ENCODE measurements at places on chromosomes 1 and 21.
A peak's percentile ranks its signal among the peaks of the same experiment; 100 is the strongest.

DNA sequence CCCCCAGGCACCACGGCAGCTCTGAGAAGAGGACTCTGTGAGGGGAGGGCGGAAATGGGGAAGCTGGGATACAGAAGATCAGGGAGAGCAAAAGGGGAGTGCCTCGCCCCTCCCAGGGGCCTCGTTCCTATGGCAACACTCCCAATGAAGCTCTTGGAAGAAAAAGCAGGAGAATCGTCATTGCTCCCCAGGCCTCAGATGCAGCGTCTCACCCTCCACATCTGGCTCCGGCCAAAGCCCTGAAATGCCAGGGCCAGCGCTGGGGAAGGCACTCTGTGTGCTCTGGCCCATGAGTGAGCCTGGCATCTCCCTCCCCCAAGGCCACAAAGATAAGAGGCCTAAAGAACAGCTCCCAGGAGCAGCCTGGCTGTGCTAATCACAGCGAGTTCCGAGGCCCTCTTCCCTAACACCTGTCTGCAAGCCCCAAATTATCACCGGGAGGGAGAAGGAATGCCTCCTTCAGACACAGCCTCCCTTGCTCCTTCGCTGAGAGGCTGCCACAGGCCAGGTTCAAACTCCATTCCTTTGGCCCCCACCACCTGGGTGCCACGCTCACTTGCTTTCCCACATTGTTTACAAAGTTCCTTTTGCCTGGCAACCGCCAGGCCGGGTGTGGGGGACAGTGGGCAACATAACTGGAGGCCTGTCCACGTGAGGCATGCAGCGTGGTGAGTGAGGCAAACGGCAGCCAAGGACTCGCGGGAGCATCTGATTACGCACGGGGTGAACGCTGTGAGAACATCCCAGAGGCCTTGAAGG is 27.8 kb downstream of the ECE1 start:
- DNase-seq, result no peak

- no peak for DNase-seq
Observed at GRCh38 chr1:41318135-41318534, 43.1 kb upstream of the FOXO6 start.

DNA sequence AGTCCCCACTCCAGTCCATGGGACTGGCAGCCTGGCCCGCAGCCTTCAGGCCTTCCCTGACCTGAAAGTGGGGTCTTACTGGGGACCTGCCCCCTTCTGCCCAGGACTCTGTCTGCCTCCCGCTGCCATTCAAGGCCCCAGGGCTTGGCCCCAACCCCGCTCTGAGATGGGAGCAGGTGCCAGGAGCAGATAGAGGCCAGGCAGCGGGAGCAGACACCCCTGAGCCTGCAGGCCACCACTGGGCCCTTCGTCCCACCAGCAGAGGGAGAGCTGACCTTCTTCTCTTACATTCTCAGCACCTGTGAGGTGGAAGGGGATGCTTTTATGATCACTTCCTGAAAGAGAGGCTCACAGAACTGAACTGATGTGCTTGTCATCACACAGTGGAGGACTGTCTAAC is 62.2 kb upstream of the TINAGL1 start:
- DNase-seq, result no peak

DNA sequence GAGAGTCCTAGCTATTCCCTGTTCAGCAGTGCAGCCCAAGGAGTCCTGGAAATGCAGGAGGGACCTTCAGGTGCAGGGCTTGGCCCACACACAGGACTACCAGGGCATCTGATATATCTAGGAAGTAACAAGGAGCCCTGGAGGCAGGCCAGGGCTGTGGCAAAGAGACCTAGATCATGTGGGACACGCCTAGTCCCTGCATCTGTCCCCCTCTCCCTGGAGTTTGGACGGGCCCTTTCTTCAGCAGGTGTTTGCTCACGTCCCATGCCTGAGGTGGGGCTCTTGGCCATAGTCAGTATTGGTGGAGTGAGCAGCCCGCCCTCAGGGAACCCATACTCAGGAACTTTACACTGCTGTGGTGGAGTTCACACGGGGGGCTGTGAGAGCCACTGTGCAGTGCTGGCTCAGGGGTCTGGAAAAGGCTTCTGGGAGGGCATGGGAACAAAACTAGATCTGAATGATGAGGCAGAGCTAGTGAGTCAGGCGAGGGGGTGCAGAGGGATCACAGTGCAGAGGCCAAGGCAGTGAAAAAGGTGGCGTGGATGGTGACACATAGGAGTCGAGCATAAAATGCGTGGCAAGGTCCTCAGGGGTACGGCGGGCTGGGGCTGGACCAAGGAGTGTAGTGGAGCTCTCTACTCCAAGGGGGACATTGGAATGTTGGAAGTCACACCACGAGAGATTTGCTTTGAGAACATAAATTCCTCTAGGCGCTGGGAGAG is 25.6 kb downstream of the TMEM53 start:
- no peak for DNase-seq

DNA sequence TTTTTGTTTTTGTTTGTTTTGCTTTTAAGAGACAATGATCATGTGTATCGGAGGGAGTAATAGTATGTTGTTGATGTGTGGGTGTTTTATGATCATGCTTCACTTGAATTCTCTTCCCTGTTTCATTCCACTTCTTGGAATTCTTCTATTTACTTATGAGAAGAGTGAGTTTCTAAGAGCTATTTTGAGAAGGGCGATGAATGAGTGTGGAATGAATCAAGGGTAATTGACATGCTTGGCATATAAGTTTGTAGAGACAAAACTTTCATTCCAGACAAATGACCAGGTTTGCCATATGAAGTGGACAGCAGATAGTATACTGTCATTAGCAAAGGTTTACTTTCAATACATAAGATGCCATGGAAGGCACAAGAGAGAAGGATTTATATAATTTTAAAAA is 42.3 kb upstream of the PDC start:
- DNase-seq, result no peak

- no peak for DNase-seq
Observed at GRCh38 chr1:11461531-11462137, 17.3 kb upstream of the DISP3 start.

GRCh38 chr1:16237343-16237830 is 404 bp upstream of the CPLANE2 start:
- DNase-seq, result no peak

DNA sequence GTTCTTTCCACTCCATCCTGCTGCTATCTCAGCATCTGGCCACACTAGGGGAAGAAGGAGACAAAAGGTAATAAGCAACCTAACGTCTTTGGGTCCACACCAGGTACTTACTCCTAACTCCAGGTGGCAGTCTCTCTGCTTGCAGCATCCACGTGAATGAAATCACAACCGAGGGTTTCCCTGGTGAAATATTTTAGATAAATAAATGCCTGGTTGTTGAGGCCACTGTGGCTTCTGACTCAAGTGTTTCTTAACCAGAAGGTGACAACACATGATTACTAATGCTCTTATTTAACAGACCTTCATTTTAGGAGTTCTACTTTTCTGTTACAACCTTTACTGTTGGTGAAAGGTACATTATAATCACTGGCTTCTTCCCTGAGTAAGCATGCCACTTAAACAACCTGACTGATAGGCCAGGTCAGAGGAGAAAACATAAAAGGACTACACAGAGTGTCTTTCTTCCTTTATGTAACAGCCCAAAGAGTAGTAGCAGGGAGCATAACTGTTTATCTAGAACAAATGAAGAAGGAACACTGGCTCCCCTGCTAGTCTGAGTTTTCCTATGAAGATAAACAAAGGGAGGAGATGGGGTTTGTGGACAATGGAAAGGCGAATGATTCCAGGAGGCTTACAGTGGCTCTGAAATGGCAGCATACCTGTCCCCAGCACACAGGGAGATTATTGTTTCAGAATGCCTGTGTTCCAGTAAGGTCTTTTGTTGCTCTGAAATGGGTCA is 59.9 kb downstream of the SYT6 start:
- no peak for DNase-seq

DNA sequence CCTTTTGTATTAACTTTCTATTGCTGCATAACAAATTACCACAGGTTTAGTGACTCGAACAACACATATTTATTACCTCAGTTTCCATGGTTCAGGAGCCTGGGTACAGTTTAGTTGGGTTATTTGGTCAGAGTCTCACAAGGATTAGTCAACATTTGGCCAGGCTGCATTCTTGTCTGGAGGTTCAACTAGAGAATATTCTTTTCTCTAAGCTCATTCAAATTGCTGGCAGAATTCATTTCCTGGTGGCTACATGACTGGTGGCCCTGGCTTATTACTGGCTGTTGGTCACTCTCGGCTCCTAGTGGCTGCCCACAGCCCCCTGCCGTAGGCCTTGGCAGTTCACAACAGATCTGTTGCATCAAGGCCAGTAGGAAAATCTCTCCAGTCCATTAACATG is 81.1 kb upstream of the ADAR start:
- no peak for DNase-seq

GRCh38 chr1:204867203-204867602 is 3.5 kb upstream of the NFASC start:
- no peak for DNase-seq

GRCh38 chr1:54337928-54338327 is 68.3 kb downstream of the SSBP3 start:
- no peak for DNase-seq

- no peak for DNase-seq
Observed at GRCh38 chr1:60547821-60548220, 474.3 kb upstream of the C1orf87 start.

GRCh38 chr1:236206548-236206947 is 64.2 kb downstream of the GPR137B start:
- no peak for DNase-seq

GRCh38 chr1:231882790-231883189 is 256.2 kb downstream of the DISC1 start:
- no peak for DNase-seq

DNA sequence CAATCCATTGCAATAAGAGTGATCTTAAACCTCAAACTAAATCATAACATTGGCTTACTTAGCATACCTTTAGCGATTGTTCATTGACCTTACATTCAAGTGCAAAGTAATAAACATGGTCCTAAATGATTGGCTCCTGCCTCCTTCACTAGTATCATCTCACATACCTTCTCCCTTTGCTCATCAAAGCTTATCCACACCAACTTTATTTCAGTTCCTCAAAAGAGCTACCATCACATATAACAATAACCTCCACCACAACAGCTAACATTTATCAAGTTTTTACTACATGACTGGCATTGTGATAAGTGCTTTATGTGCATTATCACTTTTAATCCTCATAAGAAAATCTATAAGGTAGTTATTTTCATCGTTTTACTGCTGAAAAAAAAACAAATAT is 198.8 kb downstream of the COL24A1 start:
- no peak for DNase-seq

DNA sequence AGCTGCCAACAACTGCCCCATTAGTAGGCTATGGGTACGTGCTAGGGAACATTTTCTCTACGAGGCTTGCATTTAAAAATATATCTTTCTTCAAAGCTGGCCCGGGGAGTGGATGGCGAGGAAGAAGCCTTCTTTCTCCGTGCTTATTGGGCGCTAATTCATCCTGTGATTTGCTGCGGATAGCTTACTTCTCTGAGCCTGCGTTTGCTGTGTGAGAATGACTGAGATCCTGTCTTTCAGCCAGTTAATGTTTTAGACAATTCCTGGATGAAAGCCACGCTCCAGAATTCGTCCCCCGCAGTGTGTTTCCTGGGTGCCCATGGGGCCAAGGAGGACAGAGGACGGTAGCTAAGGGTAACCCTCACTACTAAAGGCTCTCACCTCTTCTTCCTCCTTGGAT is 57.8 kb upstream of the TARBP1 start:
- peak; percentile 8 for DNase-seq

DNA sequence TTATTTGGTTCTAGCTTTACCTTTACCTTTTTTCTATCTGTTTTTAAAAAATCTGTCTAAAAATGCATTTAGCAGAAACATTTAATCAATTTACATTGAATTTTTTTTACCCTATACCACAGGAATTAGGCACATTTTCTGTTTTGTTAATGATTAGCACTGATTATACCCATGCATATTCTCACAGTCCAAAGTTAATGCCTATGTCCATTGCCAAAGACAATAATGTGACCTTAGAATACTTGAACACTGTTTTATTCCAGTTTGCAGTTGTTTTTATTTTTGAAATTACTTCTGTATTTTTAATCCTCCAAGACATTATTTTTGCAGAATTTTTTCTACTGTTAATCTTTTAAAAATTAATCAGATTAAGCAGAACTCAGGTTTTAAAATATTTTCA is 11.0 kb upstream of the AMY2B start:
- no peak for DNase-seq

- no peak for DNase-seq
Observed at GRCh38 chr1:200290010-200290685, 119.7 kb downstream of the ZNF281 start.

GRCh38 chr1:92721886-92722285 is 63.0 kb downstream of the EVI5 start:
- no peak for DNase-seq

DNA sequence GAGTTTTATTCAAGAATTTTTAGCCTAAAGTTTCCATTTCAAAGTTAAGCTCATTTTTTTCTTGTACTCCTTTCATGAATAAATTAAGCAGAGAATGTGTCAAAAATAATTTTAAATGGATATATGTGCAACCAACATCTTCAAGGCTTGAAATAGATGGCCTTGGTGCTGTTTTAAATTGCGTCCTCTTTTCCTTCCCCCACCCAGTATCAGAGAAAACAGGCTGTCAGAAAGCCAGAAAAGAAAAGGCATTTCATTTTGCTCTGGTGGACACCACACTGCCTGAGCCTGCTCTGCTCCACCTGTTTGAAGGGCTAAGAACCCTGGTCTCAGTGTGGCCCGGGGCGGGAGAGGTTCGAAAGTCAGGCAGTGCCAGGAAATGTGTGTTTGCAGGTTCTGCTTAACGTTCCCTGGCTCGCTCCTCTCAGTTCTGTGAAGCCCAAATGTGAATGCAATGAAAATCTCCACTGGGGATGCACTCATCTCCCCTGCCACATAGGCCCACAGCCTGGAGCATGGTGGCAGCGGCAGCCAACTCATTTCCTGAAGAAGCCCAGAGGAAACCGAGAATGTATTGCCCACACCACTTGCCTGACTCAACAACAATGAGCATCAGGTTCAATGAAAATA is 134.4 kb downstream of the SDCCAG8 start:
- no peak for DNase-seq

DNA sequence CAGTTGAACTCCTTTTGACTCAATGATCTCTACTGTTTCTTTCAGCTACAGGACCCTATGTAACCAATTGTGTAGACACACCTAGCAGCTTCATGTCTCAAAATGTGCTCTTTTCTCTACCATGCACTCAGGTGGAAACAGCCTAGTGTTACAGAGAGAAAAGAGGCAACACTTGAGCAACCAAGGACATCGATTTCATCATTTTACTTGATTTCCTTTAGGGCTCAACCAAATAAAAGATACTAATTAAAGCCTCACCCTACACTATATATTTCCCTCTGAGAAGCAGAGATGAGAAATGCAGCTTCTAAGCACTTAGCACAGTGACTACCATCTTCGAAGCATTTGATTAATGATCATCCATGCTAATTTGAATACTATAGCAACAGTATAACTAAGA is 55.1 kb downstream of the PTGER3 start:
- no peak for DNase-seq
